Fibroblast of the aortic adventitia (primary cell): ENCODE measurements at places on chromosomes 16 and 17. TPM values are rescaled to one million over a fixed set of nuclear protein-coding genes. Genes with fewer than 3 reads are reported as not detected.

DNA sequence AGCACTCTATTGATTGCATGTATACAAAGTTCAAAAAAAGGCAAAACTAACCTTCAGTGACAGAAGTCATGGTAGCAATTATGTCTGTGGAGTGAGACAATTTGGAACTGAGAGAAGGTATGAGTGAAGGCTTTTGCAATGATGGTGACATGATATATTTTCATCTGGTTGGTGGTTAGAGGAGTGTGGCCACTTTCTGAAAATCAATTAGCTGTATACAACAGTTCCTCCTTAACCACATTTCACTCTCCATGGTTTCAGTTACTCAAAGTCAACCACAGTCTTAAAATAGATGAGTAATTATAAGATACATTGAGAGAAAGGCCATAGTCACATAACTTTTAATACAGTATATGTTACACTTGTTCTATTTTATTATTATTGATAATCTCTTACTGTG is 26.2 kb downstream of the ADAMTS18 start:
- no peak for DNase-seq

GRCh38 chr16:19382887-19383816 is 34.5 kb upstream of the TMC5 start:
- no peak for DNase-seq

HOXB13 gene
- total RNA-seq, result not detected in 2 replicates

CAPNS2 gene
- total RNA-seq, result 1.7 and 2.8 TPM in 2 replicates

ZNF423 gene
- total RNA-seq, result 7.3 and 13.5 TPM in 2 replicates
